C1 segment of cervical spinal cord (tissue), 14 donors: ENCODE measurements at places on chromosomes 11 and 22.

DNA sequence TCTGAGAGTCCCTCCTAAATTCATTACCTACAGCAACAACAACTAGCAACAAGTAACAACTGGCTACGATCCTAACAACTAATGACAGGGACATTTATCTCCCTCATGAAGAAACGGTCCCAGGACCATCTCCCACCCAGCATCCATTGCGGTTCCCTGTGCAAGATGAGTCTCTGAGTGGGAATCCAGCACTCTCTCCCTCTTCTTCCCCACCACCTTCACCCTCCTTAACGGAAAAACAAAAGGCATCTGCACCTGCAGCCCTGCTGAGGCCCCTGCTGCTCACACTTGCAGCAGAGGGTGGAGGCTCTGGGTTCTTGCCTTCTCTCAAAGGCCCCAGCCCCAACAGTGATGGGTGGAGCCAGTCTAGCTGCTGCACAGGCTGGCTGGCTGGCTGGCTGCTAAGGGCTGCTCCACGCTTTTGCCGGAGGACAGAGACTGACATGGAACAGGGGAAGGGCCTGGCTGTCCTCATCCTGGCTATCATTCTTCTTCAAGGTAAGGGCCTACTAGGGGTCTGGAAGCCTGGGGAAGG, at the start of gene CD3G:
Gene CD3G (plus strand): TSS at position 364 of the 535 bp plus-strand sequence. CDS start 80 bp downstream, at position 444.
- no peak for DNase-seq

- no peak for DNase-seq
Measured at GRCh38 chr11:128716661-128717210, 22.9 kb downstream of the FLI1 start.

DNA sequence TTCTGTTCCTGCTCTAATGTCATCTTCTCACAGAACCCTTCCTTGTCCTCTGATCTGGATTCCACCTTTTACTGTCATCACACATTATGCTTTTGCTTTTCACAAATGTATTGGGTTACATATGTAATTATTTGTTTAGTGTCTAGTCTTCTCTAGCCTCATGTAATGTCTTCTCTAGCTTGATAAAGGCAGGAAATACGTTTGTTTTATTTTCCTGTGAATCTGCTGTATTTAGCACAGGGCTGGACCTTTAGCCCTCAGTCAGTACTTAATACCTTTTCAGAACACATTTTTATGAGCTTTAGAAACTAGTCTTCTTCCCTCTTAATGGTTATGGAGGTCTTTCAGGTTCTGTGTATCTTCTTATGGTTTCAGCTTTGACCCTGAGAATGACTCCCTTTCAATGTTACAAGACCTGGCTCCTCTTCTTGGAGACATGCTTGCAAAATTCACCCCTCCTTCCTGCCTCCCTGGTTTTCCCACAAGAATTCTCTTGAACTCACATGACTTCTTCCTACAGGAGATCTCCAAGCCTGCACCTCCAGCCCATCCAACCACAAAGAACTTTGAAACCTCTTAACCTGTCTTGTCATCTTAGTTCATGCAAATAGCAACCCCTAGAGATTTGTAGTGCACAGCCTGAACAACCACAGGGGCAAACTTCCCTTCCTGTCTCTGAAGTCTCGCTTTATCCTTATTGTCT, 132.7 kb upstream of the DDI1 start:
- DNase-seq: no peak

DNA sequence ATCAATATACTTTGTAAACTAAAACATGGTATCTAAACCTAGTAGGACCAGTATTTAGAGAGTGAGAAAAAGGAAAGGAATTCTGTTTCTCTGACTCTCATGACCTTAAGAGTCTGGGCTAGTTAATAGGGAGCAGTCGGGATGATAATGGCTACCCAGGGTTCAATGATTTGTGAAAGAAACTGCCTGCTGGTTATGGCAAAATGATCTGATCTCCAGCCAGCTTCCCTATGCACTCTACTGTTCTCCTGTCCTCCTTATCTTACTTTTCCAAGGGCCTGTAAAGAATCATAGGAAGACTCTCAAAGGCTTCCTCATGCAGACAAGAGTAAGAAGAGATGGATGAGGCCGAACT, 193.1 kb upstream of the PITPNB start:
- no peak for DNase-seq

DNA sequence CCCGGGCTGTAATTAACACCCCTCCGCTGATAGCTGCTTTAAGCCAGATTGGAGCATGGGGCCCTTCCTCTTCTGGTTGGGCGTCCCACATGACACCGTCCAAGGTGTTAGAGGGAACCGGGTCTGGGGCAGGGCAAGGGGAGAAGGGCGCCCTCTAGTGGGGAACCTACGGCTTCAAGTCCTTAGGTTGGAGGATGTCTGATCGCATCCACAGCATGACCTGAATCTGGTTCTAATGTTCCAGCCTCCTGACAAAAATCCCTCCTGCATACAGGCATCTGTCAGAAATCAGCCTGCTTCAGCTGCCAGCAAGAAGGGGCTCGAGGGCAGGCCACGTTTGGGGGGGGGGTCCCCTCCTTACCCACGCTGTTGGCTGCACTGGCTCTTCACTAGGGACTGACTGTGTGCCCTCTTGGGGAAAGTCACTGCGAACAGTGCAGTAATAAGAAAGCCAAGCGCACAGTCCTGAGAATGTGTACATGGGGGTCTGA, 94.2 kb upstream of the TBCEL start:
- no peak for DNase-seq

GRCh38 chr22:49150801-49151221, 676.9 kb downstream of the BRD1 start:
- no peak for DNase-seq

DNA sequence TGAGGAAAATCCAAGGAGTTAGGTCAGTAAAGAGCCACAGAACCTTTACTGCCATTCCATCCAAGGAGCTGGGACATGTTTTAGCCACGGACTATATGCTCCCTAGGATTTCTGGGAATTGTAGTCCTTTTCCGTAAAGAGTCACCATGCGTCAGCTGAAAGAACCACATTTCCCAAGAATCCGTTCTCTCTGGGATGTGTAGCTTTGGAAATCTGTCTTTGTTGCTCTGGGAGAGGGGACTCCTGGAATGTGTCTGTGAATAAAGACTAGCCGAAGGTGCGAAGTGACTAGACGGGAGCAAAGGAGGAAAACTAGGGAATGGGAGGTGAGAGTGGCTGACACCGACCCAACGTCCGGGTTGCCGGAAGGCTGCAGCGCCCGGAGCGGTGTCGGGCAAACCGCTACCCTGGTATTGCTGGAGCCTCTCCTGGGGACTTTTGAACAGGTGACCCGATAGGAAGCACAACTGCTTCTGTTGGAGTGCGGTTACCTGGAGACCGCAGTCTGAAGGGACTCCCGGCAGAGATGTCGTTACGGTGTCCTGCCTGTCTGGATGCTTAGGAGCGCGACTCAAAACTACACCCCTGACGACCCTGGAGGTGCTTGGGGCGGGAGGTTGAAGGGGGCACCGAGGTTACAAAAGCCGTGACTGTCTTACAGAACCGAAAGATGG, at the start of gene IFTAP:
Gene IFTAP (plus strand): TSS at position 187 of the 674 bp plus-strand sequence. CDS start 15,602 bp downstream, outside the sequence.
- DNase-seq: peak; percentile 76

DNA sequence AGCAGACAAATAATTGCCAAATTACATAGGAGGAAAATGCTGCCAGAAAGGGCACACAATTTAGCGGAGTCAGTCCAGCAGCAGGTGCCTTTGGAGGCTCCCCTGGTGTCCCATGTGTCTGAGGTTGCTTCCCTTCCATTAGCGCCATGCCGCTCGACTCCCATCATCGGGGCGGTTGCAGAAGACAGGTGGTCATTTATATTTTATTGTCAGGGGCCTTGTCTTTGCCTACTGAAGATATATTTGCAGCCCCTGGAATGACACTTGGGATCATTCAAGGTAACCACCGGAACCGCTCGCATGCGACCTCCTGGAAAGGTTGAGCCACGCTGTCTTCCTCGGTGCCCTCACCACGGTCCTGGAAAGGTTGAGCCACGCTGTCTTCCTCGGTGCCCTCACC, 298.3 kb downstream of the TBC1D22A start:
- no peak for DNase-seq

DNA sequence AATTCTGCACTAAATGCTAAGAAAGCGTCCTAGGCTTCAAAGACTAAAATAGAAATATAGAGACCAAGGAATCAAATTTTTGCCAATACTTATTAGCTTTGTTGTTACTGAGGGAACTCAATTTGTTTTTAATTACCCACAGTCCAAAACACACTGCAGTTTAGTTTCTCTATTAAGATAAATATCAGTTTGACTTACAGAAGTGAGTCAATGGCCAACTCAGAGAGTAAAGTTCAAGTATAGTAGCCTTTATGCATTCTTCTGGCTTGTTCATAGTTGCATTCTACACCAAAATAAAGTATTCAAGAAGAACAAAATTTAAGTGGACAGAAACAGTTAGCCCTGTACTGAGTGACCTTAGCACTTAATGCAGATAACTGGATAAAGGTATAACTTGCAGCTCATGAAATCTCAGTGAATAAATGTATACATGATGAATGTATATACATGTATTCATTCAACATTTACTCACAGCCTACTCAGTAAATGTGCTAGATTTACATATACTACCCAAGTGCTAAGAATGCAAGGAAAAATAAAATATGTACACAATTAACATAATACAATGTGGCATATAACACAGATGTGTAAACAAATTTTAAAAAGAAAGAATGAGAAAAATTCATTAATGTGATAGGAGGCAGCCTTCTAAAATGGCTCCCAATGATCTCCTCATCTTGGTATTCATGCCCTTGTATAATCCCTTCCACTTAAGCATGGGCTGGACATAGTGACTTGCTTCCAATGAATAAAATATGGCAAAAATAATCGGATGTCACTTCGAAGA, 9.7 kb upstream of the RNF141 start:
- no peak for DNase-seq

- DNase-seq: no peak
Measured at GRCh38 chr11:12291766-12292165, 85.6 kb upstream of the PARVA start.

DNA sequence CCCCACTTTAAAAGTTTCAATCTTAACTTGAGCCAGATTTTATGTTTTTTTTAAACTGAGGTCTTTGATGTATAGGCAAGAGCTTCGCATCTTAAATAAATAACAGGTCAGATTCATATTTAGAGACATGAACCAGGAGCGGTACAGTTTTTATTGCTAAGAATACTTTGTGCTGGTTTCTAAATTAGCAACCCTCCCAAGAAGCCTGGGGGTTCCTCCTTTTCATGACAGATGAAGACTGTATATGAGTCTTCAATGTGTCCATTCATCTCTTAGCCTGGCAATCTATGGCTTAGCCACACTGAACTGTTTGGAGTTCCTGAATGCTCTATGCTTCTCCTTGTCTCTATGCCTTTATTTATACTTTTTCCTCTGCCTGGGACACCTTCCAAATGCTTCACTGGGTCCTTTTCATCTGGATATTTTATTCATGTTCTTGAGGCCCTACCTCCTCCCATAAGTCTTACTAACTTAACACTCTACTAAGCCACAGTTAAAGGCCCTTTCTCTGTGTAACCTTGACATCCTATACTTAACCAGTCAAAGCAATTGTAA, 338.6 kb downstream of the INSC start:
- no peak for DNase-seq

DNA sequence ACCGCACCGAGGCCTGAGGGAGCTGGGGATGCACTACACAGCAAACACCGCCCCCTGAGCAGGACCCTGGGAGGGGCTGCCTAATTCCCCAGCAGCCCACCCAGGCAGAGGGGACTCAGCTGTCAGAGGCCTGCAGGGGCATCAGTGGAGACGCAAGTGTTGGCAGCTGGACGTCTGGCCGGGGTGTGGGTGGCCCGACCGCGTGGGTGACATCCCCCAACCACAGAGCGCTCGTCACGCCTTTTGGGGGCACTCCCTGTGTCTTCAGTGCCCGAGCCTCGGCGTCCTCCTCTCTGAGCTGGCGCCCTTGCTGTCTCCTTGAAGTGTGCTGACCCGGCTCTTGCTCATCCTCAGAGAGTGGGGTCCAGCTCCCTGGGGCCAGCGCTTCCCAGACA, 150.2 kb downstream of the BRD1 start:
- DNase-seq: no peak

- no peak for DNase-seq
Measured at GRCh38 chr11:93746101-93746500, 4.6 kb downstream of the C11orf54 start.

DNA sequence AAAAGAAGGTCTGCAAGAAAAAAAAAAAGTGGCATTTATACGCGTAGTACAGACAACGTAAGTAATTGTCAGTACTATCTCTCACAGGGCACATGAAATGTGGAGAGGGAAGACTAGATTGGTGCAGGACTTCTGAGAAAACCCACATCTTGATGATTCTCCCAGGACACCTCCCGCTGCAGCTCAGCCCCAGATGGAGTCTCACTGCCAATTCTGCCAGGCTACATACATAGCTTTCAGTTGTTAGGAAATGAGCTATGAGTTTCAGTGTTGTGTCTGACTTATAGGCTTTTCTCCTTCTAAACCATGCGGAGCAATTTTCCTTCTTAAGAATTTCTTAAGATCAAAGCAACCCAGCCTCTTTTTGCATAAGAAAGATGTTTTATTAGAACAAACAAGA, 9.6 kb downstream of the OR5A2 start:
- no peak for DNase-seq

DNA sequence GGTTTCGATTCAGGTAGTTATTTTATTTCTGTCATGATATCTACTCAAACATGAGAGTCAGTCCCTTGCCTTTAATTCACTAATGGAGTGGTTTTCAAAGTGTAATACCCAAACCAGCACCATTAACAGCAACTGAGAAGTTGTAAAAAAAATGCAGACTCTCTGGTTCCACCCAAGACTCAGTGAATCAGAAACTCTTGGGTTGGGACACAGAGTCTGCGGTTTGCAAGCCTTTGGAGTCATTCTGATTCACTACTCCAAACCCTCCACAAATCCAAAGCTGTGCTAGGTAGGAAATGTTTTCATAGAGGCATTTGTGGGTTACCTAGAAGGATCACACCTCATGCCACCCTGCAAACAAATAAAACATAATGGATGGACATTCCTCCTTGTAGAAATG, 340.1 kb downstream of the NTM start:
- DNase-seq: no peak

DNA sequence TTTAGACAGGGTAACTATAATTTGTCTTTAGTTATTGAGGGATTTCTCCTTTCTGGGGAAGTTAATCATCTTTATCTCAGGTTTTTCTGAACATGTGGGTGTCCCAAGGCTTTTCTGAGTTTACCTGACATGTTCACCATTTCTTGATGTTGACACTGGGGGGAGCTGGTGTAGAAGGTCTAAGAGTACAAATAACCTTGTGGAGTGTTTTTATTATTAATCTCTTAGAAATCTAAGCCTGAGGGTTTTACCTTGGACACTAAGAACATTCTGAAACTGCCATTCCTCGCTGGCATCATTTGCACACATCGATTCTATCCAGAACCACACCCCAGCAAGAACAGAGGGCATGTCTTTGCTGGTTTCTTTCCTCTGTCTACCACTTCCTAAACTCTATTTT, 15.6 kb upstream of the C11orf91 start:
- no peak for DNase-seq

- DNase-seq: no peak
Measured at GRCh38 chr11:106077609-106078455, at the start of gene AASDHPPT. Gene AASDHPPT, plus strand, starts transcription at chr11:106077662. Its CDS starts 49 bp downstream, at chr11:106077711.
